ENCODE measurements at places on chromosomes 4 and X. TPM values are rescaled to one million over a fixed set of nuclear protein-coding genes. Genes with fewer than 3 reads are reported as not detected.

GRCh38 chr4:188986271-188986689, 847.0 kb downstream of the TRIML1 start:
- H3K36me3 ChIP-seq, result no peaks in the 10 kb centered on the region
- DNase-seq, result no peak
- H3K27me3 ChIP-seq, result no peaks in the 10 kb centered on the region
- no peak overlapping the region for H3K27ac ChIP-seq

DNA sequence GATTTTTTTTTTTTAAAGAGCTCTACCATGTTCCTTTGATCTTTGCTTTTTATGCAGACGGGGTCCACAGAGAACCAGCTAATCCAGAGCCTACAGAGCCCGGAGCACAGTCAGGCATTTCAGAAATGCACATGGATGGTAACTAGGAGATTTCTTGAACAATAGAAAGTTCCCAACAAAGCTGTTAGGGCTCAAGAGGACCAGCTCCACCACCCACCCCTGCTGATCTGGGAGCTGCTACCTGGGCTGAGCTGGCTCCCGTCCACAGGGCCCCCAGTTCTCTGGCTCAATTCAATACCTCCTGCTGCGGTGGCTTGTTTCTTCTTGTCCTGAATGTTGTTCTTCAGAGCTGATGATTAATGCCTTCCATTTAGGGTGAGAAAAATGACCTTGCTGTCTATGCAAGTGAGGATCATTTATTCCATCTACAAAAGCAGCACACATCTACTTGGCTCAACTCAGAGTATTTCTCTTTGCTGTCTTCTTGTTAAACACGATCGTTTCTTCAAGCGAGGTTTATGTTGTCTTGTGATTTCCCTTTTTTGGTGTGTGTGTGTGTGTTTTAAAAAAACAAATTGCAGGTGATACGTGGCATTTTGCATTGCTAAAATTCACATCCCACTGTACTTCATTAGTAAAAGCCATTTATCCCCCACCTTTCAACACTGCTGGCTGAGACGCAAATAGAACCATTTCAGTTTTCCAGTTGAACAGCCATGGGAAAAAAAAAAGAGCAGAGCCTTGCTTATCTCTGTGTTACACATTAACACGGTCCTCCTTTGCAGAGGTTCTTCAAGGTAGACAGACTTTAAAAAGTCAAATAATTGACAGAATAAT, 31.3 kb downstream of the IGFBP7 start:
- no peaks in the 10 kb centered on the region for H3K36me3 ChIP-seq
- peaks cover 41% of the 10 kb centered on the region for H3K4me1 ChIP-seq
- H3K27ac ChIP-seq, result peak overlapping the region; percentile 38
- no peaks in the 10 kb centered on the region for H3K27me3 ChIP-seq

The SLC38A5 gene
- 21.5 TPM for total RNA-seq

GRCh38 chr4:79651456-79651855, 243.4 kb upstream of the GK2 start:
- DNase-seq, result no peak
- no peak overlapping the region for H3K4me3 ChIP-seq
- no peaks in the 10 kb centered on the region for H3K4me1 ChIP-seq
- H3K36me3 ChIP-seq, result no peaks in the 10 kb centered on the region

- H3K4me3 ChIP-seq, result no peak overlapping the region
- no peaks in the 10 kb centered on the region for H3K36me3 ChIP-seq
- no peak for DNase-seq
- no peaks in the 10 kb centered on the region for H3K27me3 ChIP-seq
- H3K4me1 ChIP-seq, result no peaks in the 10 kb centered on the region
Measured at GRCh38 chrX:64894454-64895038, 81.7 kb downstream of the ZC4H2 start.

DNA sequence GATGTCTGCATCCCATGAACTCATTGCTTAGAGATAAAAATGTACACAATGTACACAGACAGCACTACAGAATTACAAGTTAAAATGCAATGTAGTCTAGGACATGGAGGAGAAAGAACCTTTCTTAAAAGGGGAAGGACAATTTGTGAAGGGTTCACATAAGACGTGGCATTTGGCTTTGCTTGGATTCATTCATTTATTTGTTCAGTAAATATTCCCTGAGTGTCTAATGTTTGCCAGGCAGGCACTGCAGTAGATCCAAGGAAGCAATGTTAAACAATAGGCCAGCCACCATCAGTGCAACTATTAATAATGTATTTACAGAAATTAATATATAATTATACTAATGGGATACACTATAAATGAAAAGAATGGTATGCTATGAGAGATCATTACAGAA, 94.4 kb downstream of the GRIA2 start:
- no peak for DNase-seq
- H3K36me3 ChIP-seq, result no peaks in the 10 kb centered on the region
- no peaks in the 10 kb centered on the region for H3K27me3 ChIP-seq
- H3K27ac ChIP-seq, result no peak overlapping the region
- no peaks in the 10 kb centered on the region for H3K4me1 ChIP-seq
- no peak overlapping the region for H3K4me3 ChIP-seq

GRCh38 chr4:61741327-61742096, 541.4 kb downstream of the ADGRL3 start:
- no peaks in the 10 kb centered on the region for H3K27me3 ChIP-seq
- H3K36me3 ChIP-seq, result no peaks in the 10 kb centered on the region
- no peak overlapping the region for H3K4me3 ChIP-seq

DNA sequence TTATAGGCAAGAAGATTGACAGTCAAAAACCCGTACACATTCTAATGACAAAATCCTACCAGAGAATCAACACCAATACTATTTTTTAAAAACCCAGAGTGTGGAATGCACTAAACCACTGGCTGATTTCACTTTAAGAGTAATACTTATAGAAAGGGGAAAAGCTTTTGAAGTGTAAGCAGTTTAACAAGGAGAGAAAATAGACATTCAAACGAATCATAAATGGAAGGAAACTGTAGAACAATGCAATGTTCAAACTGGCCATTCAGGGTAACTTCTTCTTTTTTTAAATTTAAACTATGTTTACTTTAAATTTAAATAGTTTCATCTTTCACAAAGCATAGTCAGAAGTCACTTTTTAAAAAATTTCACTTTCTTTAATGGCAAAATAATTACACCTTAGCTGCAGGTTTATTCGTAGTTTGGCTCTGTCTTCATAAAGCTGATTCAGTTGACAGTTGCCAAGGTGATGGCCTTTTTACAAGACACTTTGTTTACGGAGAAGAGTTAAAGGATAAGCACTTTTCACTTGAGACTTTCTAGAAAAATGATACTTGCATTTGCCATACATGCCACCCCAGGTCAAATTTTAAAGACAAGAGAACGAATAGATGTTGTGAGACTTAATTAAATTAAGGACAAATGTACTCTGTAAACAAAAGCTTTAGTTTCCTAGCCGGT, 82.4 kb upstream of the KLF3 start:
- H3K36me3 ChIP-seq, result no peaks in the 10 kb centered on the region
- no peak overlapping the region for H3K27ac ChIP-seq
- no peak for DNase-seq
- H3K4me1 ChIP-seq, result no peaks in the 10 kb centered on the region
- no peak overlapping the region for H3K4me3 ChIP-seq
- H3K27me3 ChIP-seq, result no peaks in the 10 kb centered on the region

DNA sequence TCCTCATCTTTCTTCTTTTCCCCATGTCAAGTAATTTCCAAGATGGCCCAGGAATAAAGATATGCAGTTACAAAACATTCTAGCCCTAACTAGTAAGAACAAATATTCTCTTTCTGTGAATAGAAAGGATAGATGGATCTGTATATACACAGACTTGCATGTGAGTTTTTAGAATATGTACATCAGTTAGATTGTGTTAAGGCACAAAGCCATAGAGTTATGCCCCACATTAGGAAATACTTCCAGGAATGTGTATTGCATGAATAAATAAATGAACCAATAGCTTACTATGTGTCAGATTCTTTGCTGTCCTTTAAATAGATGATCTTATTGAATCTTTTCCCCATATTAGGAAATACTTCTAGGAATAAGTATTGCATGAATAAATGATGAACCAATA, 46.0 kb upstream of the TMPRSS11E start:
- no peaks in the 10 kb centered on the region for H3K36me3 ChIP-seq
- H3K4me1 ChIP-seq, result no peaks in the 10 kb centered on the region
- no peak overlapping the region for H3K4me3 ChIP-seq
- DNase-seq, result no peak
- no peak overlapping the region for H3K27ac ChIP-seq

DNA sequence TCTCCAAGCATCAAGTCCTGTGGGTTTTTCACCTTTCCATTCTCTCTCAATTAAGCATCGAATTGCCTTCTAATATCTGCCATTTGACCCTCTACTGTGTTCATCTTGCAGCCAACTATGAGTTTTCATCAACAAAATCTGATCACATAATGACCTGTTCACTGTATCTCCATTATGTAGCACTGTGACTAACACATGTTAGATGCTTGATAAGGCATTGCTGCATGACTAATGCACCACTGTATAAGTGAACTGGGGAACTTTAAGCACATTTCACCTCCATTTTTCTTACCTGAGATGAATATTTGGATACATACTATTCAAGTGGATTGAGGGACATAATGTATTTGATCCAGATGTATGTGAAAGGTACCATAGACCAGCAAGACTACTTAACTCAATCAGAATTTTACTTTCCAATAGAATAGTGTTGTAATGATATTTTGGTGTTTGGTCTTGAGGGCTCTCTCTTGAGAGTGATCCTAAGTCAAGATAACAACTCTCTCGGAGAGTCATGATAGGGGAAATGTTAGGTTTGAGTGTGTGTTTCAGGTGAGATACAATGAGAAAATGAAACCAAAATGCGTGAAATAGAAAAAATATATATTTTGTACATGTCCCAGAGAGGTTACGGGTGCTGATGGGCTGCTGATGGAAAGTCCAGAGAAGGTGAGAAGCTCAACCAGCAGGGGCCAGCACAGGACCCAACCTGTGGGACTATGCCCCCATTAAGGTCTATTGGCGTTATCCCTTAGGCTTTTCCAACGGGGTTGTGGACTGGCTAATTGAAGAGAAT, 60.2 kb upstream of the HS3ST1 start:
- no peak for DNase-seq
- H3K27me3 ChIP-seq, result no peaks in the 10 kb centered on the region

- no peak for DNase-seq
- H3K27me3 ChIP-seq, result no peaks in the 10 kb centered on the region
- H3K4me3 ChIP-seq, result no peak overlapping the region
- H3K4me1 ChIP-seq, result no peaks in the 10 kb centered on the region
- no peaks in the 10 kb centered on the region for H3K36me3 ChIP-seq
Measured at GRCh38 chr4:19402581-19403065, 849.1 kb upstream of the SLIT2 start.

The RAB9B gene
- 0.55 TPM for total RNA-seq

The FGF13 gene
- total RNA-seq, result 3.2 TPM

The NXT2 gene
- 9.3 TPM for total RNA-seq

GRCh38 chr4:17066972-17067371, 168.5 kb upstream of the LDB2 start:
- H3K36me3 ChIP-seq, result no peaks in the 10 kb centered on the region
- H3K27me3 ChIP-seq, result no peaks in the 10 kb centered on the region
- DNase-seq, result no peak
- H3K4me1 ChIP-seq, result no peaks in the 10 kb centered on the region

- peak within 1 kb of the TSS; percentile 16 for H3K4me3 ChIP-seq
- DNase-seq, result no peak
- H3K27ac ChIP-seq, result no peak within 1 kb of the TSS
Measured at GRCh38 chr4:173529477-173530325, at the start of gene HAND2. Gene HAND2 (minus strand): TSS chr4:173530229. CDS start chr4:173529289, 940 bp downstream.

The PSAPL1 gene
- 0.14 TPM for total RNA-seq

DNA sequence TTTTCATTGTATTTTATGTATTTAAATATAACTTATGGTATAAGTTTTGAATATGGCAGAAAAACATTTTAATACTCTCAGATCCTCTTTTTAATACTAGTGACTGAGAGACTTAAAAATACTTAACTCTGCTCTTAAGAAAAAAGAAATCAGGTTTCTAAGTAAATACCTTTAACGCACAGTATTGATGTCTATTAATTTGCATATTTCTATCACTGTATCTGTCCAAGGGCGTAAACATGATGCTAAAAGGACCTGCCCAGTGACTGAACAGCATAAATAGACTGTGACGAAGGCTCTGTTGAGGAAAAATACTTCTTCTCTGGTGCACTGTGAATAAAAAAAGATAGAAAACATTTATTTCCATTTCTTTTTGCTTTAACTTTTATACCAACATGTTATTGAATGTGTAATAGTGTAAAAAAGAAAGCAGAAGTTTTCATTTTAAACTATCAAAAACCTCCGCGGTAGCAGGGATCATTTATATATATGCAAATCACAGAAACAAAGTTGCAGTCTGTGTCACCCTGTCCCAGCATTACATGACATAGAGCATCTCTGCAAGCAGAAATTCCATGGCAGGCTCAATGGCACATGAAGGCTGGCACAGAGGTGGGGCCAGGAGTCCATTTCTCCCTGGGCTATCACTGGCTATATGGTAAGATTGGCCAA, 75.4 kb downstream of the ZAR1 start:
- H3K4me1 ChIP-seq, result no peaks in the 10 kb centered on the region
- H3K4me3 ChIP-seq, result no peak overlapping the region
- H3K27ac ChIP-seq, result no peak overlapping the region
- no peaks in the 10 kb centered on the region for H3K27me3 ChIP-seq
- no peak for DNase-seq

GRCh38 chr4:99807666-99808065, 9.0 kb upstream of the DAPP1 start:
- no peak overlapping the region for H3K4me3 ChIP-seq
- no peaks in the 10 kb centered on the region for H3K36me3 ChIP-seq
- no peaks in the 10 kb centered on the region for H3K4me1 ChIP-seq
- no peaks in the 10 kb centered on the region for H3K27me3 ChIP-seq

Data from upper lobe of right lung (tissue), 1 donor.